M059J (cell line): ENCODE measurements at places on chromosomes 7 and 10. TPM values are rescaled to one million over a fixed set of nuclear protein-coding genes. Genes with fewer than 3 reads are reported as not detected.

- DNase-seq, result no peak
Observed at GRCh38 chr10:34314457-34314856, 500.6 kb downstream of the PARD3 start.

GRCh38 chr7:82331234-82331633, 112.3 kb downstream of the CACNA2D1 start:
- DNase-seq, result no peak

DNA sequence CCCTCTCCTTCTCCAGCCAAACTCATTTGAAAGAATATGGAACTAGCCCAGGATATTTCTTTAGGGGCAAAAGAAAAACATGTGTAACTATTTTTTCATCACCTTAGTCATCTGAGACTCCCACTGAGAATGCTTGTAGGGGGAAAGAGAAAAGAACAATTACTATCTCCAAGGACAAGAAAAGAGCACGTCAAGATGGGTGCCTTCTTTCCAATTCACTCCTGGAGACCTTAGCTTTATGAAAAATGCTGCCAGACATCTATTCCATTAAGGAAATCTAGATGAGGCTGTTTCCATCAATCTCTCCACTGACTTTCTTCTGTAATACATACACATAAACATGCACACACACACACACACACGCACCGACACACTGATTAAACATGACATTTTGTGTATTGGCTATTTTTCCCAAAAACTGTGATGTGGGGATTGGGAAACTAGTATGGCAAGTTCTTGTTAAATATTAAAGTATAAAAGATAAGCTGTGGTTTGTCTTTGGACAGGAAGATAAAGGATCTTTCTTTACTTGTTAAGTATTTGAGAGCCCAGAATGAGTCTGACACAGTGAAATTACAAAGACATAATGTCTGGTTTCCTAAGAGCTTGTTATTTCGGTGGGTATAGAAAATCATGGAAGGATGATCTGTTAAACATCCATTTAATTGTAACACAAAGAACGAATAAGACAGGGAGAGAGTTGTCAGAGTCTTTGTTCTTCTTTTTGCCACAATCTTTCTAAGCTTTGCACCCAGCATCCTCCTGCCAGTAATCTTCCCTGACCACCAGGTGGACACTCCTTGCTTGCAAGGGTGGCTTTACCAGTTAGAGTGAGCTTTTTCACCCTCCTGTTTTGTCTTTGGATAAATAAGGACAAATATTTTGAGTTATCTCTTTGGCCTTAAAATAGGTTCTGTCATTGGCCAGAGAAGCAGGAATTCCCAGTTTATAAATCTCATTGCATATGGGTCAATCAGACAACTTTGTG, 177.3 kb upstream of the TMEM72 start:
- DNase-seq, result no peak

DNA sequence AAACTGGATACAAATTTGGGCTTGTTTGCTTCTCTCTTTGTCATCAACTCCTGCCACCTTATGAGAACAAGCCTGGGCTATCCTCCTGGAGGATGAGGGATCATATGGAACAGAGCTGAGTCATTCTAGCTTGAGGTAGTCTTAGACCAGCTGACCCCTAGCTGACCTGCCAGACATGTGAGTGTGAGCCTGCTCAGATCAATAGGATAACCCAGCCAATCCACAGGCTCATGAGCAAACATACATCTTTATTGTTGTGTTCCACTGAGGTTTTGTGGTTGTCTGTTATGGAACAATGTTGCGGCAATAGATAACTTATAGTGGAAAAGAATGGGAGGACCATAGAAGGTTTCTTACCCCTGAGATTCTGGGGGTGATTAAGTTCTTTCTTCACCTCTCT, 54.5 kb upstream of the FAM180A start:
- DNase-seq, result no peak

DNA sequence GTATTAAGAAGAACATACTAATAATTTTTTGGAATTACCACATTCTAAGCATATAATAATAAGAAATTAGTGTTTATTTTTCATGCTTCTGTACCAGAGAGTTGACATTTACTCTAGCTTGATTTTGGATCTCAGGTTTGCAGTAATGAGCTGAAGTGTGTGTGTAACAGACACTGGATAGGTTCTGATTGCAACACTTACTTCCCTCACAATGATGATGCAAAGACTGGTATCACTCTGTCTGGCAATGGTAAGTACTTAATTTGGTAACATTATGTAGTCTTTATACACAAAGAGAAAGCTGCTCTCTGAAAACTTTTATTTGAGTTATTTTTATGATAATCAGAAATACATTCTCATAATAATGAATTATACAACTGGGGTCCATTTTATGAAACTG, 54.1 kb downstream of the SRI start:
- no peak for DNase-seq

DNA sequence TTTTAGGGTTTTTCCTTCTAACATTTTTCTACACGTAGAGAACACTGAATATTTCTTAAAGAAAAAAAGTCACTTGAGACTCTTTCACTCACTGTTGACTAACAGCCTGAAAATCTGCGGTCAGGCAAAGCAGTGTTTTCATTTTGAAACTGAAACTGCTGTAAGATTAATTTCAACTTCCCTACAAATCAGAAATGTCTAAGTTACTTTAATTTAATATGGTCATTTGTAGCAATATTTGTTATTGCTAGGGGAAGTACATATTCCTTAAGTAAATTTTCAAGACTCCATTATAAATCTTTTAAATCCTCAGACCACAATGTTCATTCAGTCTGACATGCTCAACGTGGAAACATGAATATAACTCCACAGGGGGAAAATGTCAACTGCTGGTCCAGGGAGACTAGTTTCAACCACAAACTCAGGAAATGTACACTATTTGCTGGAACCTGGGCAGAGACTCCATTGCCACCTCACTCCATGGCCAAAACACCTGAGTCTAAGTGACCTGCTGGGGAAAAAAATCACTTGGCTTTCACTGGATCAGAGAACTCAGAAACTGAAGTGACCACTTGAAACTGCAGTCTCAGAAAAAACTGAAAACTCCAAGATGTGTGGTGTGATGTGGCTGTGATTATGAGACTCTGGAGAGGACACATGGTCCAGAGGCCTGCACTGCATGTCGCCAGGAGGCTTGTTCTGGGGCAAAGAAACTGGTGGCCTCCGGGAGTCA, 161.2 kb downstream of the TAX1BP1 start:
- DNase-seq, result peak; percentile 62

DNA sequence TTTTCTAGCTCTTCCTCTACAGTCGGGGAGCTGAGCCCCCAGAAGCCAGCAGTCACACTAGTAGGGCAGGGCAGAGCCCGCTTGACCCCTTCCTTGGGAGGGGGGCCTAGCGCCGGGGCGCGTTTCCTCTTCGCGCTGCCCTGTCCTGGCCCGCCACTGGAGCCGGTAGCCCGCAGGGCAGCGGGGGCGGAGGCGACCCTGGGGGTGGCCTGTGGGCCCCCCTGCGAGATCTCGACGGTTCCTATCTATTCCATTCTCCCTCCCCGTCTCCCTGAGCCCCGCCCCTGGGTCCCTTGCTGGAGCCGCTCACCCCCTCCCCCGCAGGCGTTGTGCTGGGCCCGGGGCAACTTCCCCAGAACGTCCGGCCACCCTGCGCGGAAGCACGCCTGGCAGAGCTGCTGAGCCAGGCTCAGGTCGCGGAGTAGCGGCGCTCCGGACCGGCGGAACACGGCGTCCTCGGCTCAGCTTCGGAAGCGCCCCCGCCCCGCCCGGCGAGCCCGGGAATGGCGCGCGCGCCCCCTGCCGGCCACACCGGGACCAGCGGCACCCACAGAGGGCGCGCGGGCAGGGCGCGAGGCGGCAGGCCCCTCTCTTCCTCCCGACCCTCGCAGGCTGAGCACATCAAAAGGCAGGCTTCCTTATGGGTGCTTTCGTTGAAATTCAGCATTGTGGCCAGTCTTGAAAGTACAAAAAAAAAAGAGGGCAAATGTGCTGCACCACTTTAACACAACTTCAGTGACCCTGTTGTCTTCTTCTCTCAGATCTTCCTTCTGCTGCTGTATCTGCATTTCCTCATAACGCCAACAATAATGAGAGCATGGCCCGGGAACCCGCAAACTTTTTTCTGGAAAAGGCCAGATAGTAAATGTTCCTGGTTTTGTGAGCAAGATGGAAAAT, 327.6 kb downstream of the TNS3 start:
- peak; percentile 80 for DNase-seq

- DNase-seq, result no peak
Observed at GRCh38 chr10:128540128-128540762, 414.0 kb upstream of the MKI67 start.

DNA sequence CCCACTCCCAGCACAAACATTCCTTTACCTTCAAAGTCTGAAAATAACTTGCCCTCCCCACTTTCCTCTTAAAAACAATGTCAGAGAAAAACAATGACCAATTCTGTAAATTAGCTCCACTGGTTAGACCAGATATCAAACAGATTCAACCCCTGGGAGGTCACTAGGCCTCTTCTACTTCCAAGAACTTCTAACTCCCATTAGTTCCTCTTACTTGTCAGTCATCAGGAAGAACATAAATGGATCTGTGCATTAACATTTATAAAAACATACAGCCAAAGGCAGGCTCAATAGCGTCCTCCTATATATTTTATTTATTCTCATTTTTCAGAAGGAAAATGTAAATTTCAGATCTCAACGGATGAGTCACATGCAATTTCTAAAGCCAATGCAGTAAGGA, 2.2 kb downstream of the ELAPOR2 start:
- DNase-seq, result no peak

DNA sequence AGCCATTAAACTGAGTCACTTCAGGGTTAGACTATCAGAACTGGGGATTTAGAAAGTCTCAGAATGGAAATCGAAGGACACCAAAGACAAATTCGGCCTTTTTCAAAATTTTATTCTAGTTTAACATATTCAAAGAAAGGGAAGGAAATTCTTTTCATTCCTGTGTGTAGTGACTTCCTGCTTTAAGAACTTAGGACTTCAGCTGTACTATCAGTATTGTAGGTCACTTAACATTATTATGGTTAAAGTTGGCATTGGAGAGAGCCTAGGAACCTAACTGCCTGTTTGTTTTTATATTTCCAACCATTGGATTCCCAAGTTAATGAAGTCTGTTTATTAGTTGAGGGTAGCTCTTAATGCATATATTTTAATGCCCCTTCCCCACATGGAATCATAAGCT, 63.7 kb downstream of the PTEN start:
- peak; percentile 70 for DNase-seq

GRCh38 chr10:18713077-18713476, 53.8 kb downstream of the ARL5B start:
- peak; percentile 82 for DNase-seq

DNA sequence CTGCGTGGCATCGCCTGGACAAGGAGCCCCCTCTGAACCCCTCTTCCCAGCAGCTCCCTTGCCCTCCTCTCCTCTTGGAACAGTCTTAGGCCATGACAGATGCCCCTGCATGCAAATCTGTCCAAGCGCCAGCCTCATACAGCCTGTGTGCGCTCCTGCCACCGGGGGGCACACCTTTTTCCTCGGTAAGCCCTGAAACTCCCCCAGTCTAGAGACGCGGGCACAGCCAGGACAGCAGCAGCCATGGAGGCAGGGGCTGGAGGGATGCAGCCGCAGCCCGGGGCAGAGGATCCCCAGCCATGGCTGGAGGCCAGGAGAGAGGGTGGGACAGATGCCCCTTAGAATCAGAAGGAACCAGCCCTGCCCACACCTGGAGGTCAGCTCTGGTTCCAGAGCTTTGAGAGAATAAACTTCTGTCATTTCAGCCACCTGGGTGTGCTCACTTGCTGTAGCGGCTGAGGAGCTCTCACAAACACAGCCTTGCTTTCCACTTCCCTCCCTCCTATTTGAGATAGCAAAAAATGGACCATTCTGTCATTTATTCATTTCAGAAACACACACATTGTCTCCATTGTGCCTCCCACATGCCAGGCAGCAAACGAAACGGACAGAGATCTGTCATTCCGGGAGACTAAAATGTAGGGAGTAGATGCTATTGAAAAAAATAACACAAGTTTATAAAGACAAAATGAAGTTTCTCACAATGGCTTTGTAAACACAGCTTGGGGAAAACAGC, 241.5 kb downstream of the WDR37 start:
- no peak for DNase-seq

DNA sequence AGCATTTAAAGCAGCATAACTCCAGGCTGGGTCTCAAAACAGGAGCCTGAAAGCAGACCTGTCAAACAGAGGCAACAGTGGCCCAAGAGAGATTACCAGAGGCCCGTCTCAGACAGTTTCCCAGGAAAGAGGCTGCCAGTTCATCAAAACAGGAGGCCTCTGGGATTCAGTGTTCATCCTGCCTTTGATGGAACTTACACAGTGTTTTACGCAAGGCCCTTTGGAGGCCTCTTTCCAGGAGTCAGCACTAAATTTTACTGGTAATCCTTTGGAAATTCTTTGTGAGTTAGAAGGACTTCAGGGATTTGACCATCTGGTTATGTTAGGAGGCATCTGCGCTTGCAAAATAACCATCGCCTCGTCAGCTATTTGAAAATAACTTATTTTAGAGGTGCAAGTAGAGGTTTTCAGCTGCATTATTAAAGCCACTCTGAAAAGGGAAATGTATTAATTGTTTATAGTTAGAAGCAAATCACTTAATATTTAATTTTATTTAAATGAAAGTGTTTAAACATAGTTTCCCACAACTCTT, 501.2 kb upstream of the COBL start:
- DNase-seq, result no peak

DNA sequence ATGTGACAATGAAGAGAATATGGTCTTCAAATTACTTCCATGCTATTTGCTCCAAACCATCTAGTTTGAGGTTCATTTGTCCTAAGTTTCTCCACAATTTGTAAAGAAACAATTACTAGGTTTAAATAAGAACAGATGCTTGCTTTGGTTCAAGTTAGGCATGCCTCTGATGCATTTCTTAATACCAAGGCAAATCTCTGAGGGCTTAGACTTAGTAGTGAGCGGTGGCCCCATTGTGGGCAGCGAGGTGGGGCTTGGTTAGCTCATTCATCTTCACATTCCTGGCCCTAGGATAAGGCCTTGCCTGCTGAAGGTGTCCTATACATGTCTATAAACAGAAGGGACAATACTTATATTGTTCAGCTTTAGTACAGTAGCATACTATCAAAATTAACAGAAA, 52.4 kb upstream of the RHEB start:
- DNase-seq, result no peak

GRCh38 chr10:102470579-102471546, 19.5 kb upstream of the C10orf95 start:
- no peak for DNase-seq

DNA sequence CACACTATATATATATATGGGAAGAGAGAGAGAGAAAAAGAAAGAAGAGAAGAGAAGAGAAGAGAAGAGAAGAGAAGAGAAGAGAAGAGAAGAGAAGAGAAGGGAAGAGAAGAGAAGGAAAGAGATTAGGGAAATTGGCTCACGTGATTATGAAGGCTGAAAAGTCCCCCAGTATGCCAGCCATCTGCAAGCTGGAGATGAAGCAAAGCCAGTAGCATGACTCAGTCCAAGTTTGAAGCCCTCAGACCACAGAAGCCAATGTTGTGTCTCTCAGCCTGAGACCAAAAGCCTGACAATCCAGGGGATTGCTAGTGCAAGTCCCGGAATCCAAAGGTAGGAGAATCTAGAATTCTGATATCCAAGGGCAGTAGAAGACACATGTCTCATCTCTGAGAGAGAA, 206.3 kb upstream of the PRSS1 start:
- DNase-seq, result peak; percentile 82

The GIMAP8 gene
- total RNA-seq, result not detected in 2 replicates

The DYNC1I1 gene
- total RNA-seq, result 2.4 and 4.4 TPM in 2 replicates

The CLCN1 gene
- not detected in 2 replicates for total RNA-seq

The FOXI2 gene
- not detected in 2 replicates for total RNA-seq

The HOXA10 gene
- 15.4 and 16.7 TPM in 2 replicates for total RNA-seq

The PDE1C gene
- 43.5 and 70.6 TPM in 2 replicates for total RNA-seq

The ARHGEF35 gene
- total RNA-seq, result not detected in 2 replicates
